Astrocyte of the hippocampus (primary cell): ENCODE measurements at places on chromosomes 3 and 15.

GRCh38 chr15:85614059-85614458, 180.7 kb downstream of the KLHL25 start:
- peak; percentile 41 for DNase-seq

DNA sequence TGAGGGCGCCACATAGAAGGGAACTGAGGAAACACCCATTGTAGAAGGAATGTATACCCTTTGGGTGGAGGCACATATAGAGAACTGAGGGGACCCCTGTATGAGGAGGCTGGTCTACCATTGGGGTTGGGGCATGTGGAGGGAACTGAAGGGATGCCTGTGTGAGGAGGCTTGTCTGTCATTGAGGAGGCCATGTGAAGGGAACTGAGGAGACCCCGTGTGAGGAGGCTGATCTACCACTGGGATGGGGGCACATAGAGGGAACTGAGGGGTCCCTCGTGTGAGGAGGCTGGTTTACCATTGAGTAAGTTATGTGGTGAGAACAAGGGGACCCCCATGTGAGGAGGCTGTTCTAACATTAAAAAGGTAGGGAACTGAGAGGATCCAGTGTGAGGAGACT, 156.1 kb downstream of the FBLN2 start:
- no peak for DNase-seq

- no peak for DNase-seq
Observed at GRCh38 chr15:43329217-43329959, 985 bp downstream of the LCMT2 start.

DNA sequence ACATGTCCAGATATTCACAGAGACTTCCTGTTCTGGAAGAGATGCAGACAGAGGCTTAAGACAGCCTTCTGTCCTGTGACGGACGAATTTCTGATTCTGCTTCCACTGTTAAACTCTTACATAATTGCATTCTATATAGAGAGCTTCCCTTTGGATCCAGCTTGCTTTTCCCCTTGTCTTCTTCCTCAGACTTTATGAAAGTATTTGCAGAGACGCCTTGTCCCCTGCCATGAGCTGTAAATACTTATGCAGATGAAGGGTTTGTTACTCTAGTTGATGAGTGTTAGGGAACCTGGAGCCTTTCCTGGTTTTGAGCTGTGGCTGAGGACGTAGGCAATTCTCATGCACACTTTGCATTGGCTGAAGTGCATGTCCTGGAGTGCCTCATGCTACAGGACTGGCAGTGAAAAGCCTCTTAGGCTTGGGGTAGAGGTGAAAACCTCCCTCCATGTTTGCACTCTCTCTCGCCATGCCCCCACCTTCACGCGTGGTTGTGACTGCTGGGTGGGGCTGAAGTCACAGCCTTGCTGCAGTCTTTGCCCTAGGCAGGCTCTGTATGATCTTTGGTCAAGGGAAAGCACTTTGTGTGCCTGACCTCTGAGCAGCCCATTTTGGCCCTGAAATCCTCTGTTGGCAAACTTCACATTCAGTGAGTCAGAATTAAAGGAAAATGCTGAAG, 286.6 kb downstream of the PTPRG start:
- DNase-seq, result peak; percentile 73

DNA sequence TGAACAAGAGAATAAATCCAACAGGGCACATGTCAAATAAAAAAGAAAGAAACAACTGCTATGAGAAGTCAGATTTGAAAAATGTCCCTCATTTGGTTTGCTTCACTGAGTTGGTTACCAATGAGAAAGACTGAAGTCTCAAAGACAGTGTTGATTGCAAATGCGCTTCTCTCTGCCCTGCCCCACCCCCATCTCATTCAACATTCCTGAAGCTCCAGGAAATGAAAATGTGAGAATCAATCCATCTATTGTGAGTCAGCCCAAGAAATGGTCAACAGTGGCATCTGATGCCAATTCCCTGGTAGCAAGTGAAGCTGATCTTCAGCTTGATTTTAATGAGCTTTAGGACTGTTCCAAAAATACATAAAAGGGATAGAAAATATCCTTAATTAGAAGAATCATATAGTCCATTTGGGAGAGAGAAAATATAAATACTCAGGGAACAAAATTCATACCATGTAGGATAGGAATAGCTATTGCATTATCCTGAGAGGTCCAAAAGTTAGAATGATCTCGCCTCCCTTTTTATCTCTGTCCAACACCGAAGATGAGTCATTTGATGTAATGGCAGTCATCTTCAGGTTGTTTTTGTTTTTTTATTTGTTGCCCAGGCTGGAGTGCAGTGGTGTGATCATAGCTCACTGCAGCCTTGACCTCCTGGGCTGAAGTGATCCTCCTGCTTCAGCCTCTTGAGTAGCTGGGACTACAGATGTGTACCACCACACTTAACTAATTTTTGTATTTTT, 200.3 kb upstream of the UMPS start:
- peak; percentile 64 for DNase-seq

GRCh38 chr3:139230391-139230790, 113.4 kb upstream of the MRPS22 start:
- DNase-seq, result no peak

DNA sequence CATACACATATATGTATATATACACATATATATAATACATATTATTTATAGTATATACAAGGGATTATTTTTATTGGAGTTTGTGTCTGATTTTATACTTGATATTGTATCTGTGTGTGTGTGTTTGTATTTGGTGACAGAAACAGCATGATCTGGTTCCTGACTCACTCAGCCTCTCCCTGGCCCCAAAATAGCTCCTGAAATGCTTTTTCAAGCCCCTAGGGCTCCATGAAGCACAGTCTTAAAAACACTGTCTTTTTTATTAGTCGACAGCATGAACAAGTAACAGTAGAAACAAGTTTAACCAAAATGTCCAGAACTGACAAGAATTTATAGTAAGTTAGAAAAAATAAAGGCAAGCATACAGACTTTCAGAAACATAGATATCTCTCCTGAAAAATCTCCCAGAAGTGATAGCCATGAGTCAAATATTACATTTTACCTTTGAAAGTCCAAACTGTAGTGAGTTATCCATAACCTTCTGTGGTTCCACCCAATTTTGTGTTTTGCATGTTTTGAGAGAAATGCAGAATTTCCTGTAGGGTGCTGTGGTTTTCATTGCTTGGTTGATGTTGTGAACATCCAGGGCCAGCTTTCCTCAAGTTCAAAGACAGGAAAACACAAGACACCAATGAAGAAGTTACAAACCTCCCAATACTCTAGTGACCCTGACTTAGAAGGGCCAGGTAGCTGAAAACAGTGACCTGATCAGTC, 98.5 kb upstream of the CCDC80 start:
- DNase-seq, result no peak

DNA sequence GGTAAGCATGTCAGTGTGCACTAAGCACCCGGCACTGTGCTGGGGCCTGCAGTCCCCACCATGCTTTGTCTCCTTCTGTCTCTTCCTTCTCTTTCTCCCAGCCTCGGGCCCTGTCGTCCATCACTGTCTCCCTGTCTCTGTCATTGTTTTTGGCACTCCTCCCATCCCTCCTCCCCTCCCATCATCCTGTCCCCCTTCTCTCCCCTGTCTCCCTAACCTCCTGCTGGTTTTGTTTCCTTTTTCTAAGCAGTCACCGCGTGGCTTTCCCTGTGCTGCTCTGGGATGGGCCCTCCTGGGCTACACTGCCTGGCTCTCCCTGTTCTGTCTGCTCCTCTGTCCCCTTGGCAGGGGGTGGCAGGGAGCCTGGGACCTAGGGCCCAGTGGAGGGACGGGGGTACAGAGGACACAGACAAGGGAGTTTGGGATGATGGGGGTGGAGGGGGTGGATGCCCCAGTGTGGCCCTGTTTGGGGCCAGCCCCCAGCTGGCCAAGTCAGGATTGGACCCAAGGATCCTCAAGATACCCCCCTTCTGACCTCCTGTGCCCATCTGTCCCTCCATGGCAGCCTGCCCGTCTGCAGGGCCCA, 5.7 kb downstream of the CHST13 start:
- no peak for DNase-seq

GRCh38 chr15:73375755-73376305, 7.1 kb upstream of the HCN4 start:
- no peak for DNase-seq

DNA sequence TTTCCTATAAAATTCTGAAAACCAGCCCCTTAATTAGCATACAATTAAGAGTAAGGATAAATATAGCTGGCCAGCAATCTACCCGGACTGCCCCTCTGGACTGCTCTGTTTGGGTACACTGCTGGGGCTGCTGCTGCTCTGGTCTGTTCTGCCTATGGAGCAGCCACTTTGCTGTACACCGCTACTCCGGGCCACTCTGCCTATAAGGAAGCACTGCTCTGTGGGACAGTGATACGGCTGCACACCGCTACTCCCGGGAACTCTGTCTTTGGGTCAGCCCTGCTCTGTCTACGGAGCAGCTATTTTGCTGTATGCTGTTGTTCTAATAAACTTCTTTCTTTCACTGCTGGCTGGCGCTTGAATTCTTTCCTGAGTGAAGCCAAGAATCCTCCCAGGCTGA, 316.5 kb upstream of the PLSCR5 start:
- no peak for DNase-seq

GRCh38 chr3:159151130-159151529, 349.3 kb downstream of the MFSD1 start:
- no peak for DNase-seq

GRCh38 chr3:151085227-151085888, at the start of gene MED12L:
Gene MED12L (plus strand): TSS chr3:151085664. CDS start chr3:151086927, 1,263 bp downstream.
- DNase-seq, result peak; percentile 95
